ENCODE measurements at places on chromosomes 5 and 9. TPM values are rescaled to one million over a fixed set of nuclear protein-coding genes. Genes with fewer than 3 reads are reported as not detected.

DNA sequence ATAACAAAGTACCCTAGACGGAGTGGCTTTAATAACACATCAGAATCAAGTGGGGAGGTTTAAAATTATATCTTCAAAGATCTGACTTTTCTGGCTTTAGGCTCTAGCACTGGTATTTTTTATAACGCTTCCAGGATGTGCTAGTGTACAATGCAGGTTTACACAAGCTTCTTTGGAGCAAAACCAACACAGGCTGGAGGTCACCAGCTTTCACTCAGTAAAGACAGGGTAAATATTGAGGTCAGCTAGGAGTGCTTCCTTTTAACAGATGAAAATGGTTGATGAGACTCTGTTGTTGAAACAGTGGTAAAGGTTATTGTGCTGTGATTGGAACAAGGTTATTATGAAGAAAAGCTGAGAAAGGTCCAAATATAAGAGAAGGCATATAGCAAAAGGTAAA is 414.2 kb downstream of the TAF11L14 start:
- DNase-seq, result no peak

DNA sequence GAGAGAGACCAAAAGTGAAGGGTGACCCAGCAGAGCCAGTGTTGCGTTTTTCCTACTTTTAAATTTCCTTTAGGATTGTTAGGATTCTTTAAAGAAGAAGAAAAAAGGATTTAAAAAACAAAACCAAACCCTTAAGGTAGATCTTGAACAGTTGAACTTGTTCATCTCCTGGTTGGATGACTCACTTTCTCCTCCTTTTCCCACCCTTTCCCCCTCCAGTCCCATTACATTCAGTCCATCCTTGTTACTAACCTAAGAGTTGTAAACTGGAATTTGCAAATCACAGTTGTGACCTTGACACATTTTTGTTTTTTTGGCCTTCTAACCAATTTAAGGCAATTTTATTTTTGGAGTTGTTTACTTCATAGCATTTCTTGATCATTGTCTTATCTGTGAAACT is 289.2 kb downstream of the ARHGAP26 start:
- DNase-seq, result no peak

GRCh38 chr5:131277875-131278740 is 14.3 kb downstream of the CDC42SE2 start:
- DNase-seq, result no peak

DNA sequence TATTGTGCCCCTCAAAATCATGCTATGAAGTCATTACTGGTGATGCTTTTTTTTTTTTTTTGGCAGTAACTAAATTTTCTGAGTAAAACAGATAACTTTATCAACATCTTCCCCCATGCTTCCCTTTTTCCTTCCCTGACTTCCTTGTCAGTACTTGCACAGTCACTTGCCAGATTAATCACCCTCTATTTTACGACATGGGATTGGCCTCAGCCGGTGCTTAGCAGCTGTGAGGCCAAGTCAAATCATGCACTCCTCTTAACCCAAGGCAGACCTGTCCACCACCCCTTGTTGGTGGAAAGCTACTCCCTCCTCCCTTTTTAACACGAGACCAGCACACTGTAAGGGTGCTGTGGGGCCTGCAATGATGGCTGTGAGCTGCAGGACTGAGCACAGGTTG is 118.0 kb upstream of the OTULINL start:
- peak; percentile 63 for DNase-seq

DNA sequence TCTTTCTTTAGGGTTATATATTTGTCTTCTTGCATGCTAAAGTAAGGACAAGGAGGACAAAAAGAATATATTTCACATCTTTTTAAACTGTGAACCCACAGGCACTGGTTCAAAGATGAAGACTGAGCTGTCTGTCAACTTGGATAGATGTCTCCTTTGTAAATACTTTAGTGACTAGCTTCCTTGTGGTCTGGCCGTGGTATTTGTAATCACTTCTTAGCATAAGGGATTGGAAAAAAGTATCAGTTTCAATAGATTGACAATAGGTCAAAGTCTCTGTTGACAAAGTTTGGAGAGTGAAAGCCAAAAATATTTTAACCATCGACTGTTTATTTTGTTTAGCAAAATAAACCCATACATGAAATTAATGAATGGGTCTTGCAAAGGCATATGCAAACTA is 91.4 kb downstream of the TMEM167A start:
- no peak for DNase-seq

DNA sequence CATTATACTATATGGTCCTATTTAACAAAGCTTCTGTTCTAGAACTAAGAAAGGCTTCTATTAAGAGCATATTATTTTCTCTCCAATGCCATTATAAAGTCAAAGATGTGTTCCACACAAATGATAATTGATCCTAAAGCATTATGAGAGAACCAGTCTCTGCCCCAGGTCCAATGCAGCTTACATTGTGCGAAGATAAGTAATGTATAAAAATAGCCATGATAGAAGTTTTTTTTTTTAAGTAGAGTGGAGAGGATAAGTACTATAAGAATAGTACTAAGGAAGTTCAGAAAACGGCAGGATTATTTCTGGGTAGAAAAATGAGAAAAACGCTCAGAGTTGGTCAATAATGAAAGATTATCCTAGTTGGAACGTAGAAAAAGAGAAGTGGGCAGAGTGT is 15.6 kb downstream of the UBTD2 start:
- DNase-seq, result no peak

GRCh38 chr9:105973951-105974351 is 279.6 kb downstream of the TMEM38B start:
- DNase-seq, result no peak

DNA sequence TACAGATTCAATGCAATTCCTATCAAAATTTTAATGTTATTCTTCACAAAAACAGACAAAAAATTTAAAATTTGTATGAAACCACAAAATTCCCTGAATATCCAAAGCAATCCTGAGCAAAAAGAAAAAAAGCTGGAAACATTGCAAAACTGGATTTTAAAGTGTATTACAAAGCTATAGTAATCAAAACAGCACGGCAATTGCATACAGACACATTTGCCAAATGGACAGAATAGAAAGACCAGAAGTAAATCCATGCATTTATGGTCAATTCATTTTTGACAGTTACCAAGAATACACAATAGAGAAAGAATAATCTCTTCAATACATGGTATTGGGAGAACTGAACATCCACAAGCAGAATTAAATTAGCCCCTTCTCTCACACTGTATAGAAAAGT is 110.5 kb downstream of the TMEM232 start:
- no peak for DNase-seq

- peak; percentile 23 for DNase-seq
Measured at GRCh38 chr5:79702606-79703380, 13.2 kb downstream of the CMYA5 start.

DNA sequence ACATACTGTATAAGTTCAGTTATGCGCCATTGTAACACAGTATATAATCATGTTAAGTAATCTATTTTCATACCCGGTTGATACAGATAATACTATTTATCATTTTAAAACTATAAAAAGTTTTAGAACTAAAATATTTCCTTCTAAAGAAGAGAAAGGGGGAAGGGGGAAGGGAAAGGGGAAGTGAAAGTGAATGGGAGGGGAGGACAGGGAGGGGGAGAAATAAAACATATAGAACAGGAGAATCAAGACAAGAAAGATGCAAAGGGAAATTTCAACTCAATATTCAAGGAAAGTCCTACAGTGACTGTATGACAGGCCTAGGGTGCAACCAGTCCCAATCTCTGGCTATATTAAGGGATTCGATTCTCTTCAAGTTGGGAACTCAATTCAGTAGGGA is 1278.8 kb downstream of the MAT2B start:
- DNase-seq, result no peak

GRCh38 chr5:176822041-176822792 is 11.9 kb downstream of the UNC5A start:
- DNase-seq, result no peak

GRCh38 chr9:79621916-79622575 is 50.3 kb downstream of the TLE4 start:
- DNase-seq, result no peak

GRCh38 chr5:180558232-180558631 is 33.1 kb downstream of the SCGB3A1 start:
- DNase-seq, result no peak

GRCh38 chr5:109161914-109162683 is 247.7 kb downstream of the PJA2 start:
- DNase-seq, result no peak

DNA sequence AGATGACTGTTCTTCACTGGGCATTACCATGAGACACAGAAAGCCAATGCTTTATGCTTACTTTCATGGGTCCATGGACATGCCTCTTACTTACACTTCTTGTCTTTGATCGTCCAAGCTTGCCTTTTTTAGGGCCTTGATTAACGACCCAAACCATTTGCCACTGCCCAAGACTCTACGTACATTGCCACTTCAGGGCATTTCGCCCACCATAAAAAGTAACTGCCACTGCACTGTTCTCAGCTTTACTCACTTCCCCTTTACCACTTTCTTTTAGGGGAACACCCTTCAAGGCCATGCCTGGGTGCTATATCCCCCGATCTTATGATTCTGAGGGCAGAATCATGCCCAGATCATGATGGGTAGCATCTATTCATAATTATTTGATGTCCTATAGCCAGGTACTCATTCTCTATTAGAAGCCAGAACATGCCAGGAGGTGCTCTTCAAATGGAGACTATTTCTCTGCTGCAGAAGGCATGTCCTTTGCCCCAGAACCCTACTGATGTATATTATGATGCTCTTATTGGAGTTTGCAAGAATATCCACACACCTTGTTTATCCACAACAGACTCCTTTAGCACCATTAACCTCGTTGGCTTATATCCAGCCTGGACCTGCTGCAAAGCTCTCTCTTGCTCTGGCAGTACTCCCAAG is 64.1 kb upstream of the RAD23B start:
- no peak for DNase-seq

TAF11L10 gene
- total RNA-seq, result not detected

SMIM33 gene
- total RNA-seq, result not detected

PCDHGA6 gene
- total RNA-seq, result 2.2 TPM

IL3 gene
- not detected for total RNA-seq

PCA3 gene
- under 0.01 TPM for total RNA-seq

C5orf52 gene
- total RNA-seq, result not detected

TAL2 gene
- total RNA-seq, result not detected

PCDHB16 gene
- total RNA-seq, result 0.17 TPM

TEX10 gene
- total RNA-seq, result 28.1 TPM

SLC36A3 gene
- total RNA-seq, result not detected

ZBED3 gene
- 6.1 TPM for total RNA-seq

Measured in dermis blood vessel endothelial cell (primary cell).